ENCODE measurements at places on chromosomes 6 and 20. TPM values are rescaled to one million over a fixed set of nuclear protein-coding genes. Genes with fewer than 3 reads are reported as not detected.
A peak's percentile ranks its signal among the peaks of the same experiment; 100 is the strongest.

DNA sequence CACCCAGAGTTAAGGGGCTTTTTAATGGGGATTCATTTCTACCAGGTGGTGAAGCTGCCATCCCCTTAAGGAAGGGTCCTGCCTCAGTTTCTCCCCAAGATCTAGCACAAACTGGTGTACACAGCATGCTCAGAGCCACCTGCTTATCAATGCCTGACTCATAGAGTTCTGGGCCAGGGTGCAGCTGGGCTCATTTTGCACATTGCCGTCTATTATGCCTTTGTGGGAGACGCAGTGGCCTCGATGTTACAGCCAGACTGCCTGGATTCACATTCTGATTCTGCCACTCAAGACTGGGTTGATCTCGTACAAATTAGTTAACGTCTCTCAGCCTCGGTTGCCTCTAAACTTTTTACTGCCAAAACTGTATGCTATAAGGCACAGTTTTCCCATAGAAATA lies 365.7 kb downstream of the ZFAND3 start:
- H3K4me3 ChIP-seq, result no peak overlapping the region
- H3K36me3 ChIP-seq, result no peaks in the 10 kb centered on the region
- H3K27ac ChIP-seq, result no peak overlapping the region
- no peak for DNase-seq
- H3K27me3 ChIP-seq, result no peaks in the 10 kb centered on the region

DNA sequence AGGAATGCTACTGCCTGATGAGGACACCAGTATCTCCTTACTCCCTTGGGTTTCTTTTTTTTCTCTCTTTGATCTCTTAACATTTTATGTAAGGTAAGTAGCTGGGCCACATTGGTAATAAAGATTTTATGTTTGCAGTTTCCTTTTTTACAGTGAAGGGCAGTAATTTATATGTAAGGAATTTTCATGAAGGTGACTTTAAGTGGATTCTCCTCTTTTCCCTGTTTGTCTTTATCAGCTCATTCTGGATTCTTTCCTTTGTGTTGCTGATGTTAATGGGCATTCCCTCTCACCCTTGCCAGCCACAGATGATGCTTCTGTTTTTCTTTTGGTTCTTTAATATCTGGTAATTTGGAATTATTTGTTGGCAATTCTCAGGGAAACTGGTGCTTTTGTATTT lies 34.7 kb downstream of the AFDN start:
- no peaks in the 10 kb centered on the region for H3K36me3 ChIP-seq
- H3K4me3 ChIP-seq, result no peak overlapping the region
- no peak overlapping the region for H3K27ac ChIP-seq

TREML2 gene
- not detected for total RNA-seq

GRCh38 chr6:106858653-106859092 lies 115.9 kb downstream of the CD24 start:
- peak; percentile 85 for DNase-seq
- peaks cover 22% of the 10 kb centered on the region for H3K4me1 ChIP-seq
- H3K4me3 ChIP-seq, result no peak overlapping the region
- H3K27me3 ChIP-seq, result no peaks in the 10 kb centered on the region
- H3K36me3 ChIP-seq, result no peaks in the 10 kb centered on the region
- peak overlapping the region; percentile 77 for H3K27ac ChIP-seq

DNA sequence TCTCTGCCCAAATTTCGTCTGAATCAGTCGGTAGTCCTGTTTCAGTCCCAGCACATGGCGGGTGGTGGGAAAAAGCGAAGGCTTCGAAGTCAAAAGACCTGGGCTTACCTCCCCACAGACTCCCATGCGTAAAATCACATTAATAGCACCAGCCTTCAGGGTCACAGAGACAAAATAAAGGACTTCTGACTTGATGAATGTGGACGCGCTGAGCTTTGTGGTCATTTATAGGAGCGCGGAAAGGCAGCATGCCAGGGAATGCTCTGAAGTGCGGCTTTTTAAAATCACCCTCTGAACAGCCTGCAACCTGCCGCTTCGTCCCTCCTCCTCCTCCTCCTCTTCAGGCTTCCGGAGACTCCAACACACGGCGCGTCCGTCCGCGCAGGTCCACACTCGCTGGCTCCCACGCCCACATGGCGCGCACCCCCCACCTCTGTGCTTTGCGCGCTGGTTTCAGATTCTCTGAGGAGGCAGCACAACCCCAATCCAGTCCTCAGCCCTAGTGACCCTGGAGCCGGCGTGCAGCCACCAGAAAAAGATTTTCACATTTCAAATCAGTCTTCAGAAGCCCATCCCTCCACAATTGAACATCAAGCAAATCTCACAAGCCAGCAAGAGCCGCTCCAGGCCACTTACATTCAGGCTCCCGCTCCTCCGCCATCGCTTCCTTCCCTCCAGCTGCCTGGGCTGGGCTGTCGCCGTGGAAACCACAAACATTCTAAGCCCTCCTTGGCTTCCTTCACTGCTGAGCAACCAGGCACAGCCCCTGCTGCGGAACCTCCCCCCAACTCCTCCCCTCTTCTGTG lies at the start of gene C6orf118:
C6orf118 (minus strand) TSS at position 680 of the 806 bp plus-strand sequence; CDS start at position 661, 19 bp downstream.
- peaks cover 5% of the 10 kb centered on the region for H3K4me1 ChIP-seq
- no peaks in the 10 kb centered on the region for H3K27me3 ChIP-seq
- no peaks in the 10 kb centered on the region for H3K36me3 ChIP-seq
- DNase-seq, result peak; percentile 36
- no peak within 1 kb of the TSS for H3K27ac ChIP-seq
- peak within 1 kb of the TSS; percentile 32 for H3K4me3 ChIP-seq

PTGIS gene
- total RNA-seq, result not detected

DNA sequence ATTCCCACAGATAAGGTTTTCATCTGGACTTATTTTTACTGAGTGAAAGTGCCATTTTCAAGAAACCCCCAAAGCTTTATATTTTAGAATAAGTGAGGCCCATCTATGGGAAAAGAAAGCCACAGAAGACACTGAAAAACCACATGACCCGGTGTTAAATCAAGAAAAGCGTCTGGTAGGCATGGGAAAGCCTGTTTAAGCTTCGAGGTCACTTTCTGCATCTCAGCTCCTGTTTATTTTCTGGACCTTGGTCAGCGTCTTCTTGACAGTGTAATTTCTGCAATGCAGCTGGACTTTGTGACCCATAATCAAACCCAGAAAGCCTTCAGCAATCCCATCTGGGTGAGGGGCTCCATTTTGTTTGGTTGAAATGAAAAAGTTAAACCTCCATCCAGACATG lies 59.6 kb upstream of the NEDD9 start:
- H3K36me3 ChIP-seq, result no peaks in the 10 kb centered on the region
- no peak overlapping the region for H3K27ac ChIP-seq
- H3K27me3 ChIP-seq, result no peaks in the 10 kb centered on the region
- no peaks in the 10 kb centered on the region for H3K4me1 ChIP-seq
- H3K4me3 ChIP-seq, result no peak overlapping the region
- DNase-seq, result no peak

ISM1 gene
- not detected for total RNA-seq

MAP7 gene
- total RNA-seq, result not detected

DNA sequence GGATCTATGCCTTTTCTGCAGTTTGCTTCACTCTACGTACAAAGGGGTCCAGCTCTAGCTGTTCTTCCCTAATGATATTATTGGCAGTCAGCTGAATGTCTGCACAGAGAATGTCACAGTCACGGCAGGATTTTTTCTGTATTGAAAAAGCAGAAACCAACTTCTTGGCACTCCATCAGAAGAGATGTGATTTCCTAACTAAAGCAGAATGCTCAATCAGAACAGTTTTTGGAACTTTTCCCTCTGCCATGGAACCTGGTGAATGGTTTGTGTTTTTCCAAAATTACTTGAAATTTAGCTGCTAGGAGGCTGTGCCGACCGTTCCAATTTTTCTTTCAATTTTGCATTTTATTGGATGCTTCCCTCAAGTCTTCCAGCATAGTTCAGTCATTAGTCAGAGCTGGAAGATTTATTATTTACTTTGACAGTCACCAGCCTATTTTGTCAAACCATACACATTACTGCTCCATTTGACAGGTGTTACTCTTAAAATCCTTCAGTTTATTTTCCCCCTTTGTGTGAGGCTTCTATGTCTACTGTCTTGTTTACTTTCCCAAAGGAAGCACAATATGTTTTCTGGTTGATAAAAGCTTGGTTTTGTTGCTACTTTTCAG lies 259.6 kb upstream of the EPHA7 start:
- no peak overlapping the region for H3K27ac ChIP-seq
- H3K36me3 ChIP-seq, result no peaks in the 10 kb centered on the region
- no peaks in the 10 kb centered on the region for H3K27me3 ChIP-seq
- DNase-seq, result no peak

MLIP gene
- total RNA-seq, result not detected

DNA sequence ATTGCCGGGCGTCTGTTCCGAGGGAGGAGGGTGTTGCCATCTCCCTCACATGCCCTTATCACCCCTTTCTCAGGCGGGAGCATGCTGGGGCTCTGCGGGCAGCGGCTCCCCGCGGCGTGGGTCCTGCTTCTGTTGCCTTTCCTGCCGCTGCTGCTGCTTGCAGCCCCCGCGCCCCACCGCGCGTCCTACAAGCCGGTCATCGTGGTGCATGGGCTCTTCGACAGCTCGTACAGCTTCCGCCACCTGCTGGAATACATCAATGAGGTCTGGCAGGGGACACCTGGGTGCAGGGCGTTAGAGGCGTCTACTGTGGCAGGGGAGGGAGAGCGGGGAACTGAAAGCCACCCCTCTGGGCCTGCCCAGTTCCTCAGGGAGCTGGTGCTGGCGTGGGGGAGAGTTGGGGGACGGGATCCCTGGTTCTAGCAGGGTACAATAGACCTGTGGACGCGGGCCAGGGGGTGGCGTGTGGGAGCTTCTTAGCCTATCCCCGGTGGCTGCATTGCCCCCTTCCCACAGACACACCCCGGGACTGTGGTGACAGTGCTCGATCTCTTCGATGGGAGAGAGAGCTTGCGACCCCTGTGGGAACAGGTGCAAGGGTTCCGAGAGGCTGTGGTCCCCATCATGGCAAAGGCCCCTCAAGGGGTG lies 697 bp downstream of the PPT2 start:
- H3K36me3 ChIP-seq, result peaks cover 21% of the 10 kb centered on the region
- H3K4me3 ChIP-seq, result peak overlapping the region; percentile 56
- H3K27me3 ChIP-seq, result no peaks in the 10 kb centered on the region
- H3K27ac ChIP-seq, result peak overlapping the region; percentile 68

CDH4 gene
- total RNA-seq, result not detected

DNA sequence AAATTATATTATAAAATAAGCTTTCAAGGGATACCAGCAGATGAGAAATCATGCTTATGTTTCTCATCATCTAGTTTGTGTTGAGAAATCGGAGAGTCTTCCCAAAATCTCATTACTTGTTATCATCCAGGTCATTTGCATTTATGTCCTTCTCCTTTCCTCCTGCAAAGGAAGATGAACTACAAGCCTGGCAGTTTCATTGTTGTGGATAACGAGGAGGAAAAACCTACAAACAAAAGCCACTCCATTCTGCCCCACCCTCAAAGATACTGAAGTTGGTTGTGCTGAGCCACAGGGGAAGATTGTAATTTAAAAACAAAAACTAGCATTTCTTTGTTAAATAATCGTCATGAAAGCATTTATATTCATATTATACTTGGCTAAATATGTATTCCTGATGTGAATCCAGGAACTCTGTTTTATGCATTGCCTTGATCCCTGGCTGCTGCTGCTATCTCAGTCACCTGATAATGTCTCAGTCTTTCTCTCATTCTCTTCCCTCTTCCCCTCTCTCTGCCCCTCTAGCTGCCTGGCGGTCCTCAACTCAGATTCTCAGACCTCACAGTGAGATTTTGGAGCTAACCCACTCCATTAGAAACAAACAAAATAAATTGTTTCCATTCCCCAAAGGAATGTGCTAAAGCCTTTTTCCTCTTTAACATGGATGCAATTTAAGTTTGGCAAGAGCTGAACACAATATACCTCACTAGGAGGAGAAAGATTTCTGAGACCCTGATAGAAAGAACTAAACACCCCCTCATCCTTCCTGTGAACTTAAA lies 185.3 kb downstream of the ADAT2 start:
- no peaks in the 10 kb centered on the region for H3K27me3 ChIP-seq
- peak overlapping the region; percentile 58 for H3K27ac ChIP-seq
- no peak overlapping the region for H3K4me3 ChIP-seq
- peaks cover 30% of the 10 kb centered on the region for H3K4me1 ChIP-seq
- no peaks in the 10 kb centered on the region for H3K36me3 ChIP-seq

DNA sequence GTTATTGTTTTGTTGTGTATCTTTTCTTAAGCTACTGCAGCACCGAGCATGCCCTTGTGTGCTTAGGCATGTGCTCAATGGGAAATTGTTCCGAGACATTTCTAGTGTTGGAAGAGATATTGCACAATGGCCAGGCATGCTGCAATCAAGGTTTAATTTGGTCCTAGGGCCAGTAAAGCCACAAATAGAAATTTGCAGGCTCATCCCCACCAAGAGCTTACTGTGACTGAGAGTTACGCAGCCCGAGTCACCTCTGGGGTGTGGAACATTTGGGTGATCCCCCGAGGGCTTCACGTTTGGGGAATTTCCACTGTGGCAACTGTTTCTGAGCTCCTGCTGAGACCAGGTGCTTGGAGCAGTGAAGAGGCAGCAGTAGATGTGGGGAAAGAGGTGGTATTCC lies 65.8 kb downstream of the ADTRP start:
- H3K4me3 ChIP-seq, result no peak overlapping the region
- H3K4me1 ChIP-seq, result no peaks in the 10 kb centered on the region
- H3K27ac ChIP-seq, result no peak overlapping the region
- no peaks in the 10 kb centered on the region for H3K27me3 ChIP-seq
